ENCODE measurements at places on chromosomes 7 and 10.

- DNase-seq: no peak
Observed at GRCh38 chr10:78290131-78290750, 256.6 kb downstream of the RPS24 start.

DNA sequence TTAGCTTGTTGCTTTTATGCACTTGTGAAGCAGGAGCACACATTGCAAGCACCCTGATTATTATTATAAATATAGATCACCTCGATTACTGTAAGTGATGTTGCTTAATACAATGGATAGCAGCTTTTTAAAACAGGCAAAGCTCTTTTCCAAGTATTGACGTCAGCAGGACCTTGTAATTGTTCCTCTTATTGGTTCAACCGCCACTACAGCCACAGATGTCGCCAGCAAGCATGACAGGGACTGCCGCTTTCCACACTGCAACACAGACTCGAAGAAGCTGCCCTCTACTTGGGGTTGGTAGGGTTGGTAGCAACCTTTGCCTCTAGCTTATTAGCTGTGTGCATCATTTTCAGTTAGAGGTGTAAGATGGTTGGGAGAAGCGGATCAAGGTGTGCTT, 167.6 kb downstream of the ZNF365 start:
- no peak for DNase-seq

- peak; percentile 75 for DNase-seq
Observed at GRCh38 chr7:103009466-103010185, 65.0 kb downstream of the FBXL13 start.

- DNase-seq: no peak
Observed at GRCh38 chr7:75649462-75649861, 89.3 kb downstream of the HIP1 start.

GRCh38 chr10:97736403-97736901, 476 bp upstream of the ZFYVE27 start:
- no peak for DNase-seq

DNA sequence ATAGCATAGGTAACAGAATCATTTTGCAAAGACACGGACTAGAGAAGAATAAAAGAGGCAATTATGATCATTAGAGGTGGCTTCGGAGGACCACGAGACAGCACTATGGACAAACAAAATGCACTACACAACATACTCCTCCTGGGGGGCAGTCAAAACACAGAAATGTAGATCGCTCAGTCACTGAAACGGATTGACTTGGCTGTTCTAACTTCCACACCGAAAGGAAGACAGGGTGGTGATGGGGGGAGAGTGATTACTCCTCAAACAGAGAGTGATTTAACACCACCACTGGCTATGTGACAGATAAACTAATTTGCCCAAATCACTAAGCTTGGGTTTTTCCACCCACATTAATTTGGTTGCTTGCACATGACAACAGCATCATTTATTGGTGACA, 14.1 kb upstream of the PPA1 start:
- DNase-seq: no peak

GRCh38 chr7:102942181-102942866, 29.5 kb downstream of the LRRC17 start:
- DNase-seq: no peak

DNA sequence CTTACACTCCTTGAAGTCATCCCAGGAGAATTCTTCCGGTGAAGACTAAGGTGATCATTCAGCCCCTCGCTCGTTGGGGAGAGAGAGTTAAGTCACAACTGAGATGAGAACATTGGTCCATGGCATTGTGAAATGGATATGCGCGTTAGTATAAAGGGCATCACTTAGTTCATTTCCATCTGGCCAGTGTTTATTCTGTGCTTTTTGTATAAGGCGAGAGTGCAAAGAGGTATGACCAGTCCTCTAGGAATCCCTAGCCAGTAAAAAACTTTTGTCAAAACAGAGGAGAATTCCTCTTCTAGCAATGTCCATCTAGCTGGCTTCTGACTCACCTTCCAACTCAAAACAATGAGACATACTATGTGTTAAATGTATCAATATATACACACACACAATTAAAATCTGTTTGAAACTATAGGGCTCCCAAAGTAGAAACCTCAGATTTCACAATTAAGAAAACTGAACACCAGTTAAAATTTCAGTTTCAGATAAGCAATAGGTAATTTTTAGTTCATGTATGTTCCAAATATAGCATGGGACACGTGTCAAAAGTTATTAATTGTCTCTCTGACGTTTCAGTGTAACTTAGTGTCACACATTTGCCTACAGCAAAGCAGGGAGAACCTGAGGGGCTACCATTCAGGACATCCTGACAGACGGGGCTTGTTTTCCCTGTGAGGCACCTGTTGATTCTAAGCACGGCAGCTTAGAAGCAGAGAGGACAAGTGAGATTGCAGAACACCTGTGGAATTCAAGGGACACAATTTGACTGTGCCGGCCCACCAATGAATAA, 158.9 kb downstream of the KLF6 start:
- DNase-seq: peak; percentile 91

DNA sequence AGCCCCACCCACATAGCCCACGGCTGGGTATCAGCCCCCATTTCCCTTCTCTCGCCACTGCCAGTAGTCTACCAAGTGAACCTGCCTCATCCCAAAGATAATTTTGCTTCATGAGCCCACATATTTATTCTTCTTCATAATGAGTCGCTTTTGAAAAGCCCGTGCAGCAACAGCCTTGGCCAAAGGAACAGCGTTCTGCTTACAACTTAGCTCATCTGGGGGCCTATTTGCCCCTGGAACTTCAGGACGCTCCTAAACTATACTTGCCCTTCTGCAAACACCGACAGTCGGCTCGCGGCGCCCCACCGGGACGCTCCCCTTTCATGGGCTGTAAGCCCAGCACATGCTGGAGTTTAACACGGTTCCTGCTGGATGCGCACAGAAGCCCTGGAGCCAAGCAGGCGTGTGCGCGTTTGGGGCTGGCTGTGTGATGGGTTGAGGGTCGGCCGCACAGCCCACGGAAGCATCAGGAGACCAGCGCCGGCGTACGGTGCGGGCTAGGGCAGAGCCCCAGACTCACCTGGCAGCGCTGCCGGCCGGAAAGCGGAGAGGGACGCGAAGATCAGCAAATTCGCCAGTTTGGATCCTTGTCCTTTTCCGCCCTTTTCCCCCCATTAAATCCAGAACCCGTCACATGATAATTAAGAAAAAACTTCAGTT, 370 bp downstream of the TMEM60 start:
- DNase-seq: no peak

GRCh38 chr7:95470452-95470851, 15.3 kb upstream of the ASB4 start:
- peak; percentile 68 for DNase-seq
